ENCODE measurements at places on chromosomes 1 and 21.

- no peak for DNase-seq
These were observed 119.3 kb upstream of the CDC42BPA start for GRCh38 chr1:227437495-227438008.

DNA sequence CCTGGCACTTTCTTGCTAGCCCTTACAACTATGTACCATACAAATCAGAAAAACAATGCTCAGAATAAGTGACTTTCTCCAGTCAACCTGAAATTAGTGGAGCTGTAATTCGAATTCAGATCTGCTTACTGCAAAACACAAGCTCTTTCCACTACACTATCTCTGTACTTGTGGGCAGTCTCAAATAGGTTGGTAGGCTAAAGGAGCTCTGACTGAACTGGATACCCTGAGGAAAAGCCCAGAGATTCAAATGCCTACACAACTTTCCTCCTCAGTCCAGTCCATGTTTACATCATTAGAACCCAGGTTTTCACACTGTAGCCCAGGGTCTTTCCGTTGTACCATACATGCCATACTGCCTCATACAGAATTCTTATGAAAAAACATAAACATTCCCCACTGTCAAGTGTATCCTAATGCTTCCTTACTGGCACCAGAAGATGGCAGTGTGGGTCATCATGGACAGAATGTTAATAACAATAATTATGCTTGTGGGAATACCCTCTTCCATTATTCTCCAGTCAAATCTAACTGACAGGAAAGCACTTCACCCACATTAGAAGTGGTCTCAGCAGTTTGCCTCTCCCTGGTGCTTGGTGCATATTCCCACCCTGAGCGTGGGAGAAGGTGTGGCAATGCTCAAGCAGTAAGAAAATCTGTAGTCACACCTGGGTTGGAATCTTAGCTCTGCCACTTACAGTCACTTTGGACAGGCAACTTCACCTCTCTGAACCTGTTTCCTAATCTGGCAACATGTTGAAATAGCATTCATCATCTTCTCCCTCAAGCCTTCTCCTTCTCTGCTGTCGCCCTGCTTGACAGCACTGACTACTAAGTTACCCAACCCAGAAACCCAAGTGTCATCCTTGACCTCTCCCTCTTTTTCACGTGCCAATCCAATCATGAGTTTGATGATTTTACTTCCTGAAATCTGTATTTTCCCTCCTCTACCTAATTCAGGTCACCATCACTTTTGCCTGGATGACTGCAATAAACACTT lies 14.4 kb upstream of the ZFYVE9 start:
- peak; percentile 5 for DNase-seq

- peak; percentile 68 for DNase-seq
These were observed 50.1 kb downstream of the TIAM1 start for GRCh38 chr21:31293986-31294385.

GRCh38 chr1:244080343-244080929 lies 29.4 kb downstream of the ZBTB18 start:
- DNase-seq, result no peak

GRCh38 chr1:14855268-14855667 lies 256.8 kb downstream of the KAZN start:
- DNase-seq, result no peak

DNA sequence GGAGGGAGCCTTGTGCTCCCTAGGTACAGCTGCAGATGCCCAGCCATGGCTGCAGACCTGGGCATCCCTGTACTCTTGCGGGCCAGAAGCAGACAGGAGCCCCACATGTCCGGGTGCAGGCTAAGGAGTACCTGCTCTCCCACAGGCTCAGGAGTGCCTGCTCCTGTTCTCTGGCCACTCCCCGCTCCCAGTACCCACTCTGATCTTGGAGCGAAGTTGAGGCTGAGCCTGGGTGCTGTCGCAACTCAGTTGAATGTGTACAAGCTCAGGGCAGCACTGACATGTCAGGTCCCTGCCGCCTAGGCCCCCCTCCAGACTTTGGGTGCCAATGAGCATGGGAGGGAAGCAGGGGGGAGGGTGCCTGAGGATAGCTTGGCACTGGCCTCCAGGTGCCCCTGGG lies 666.9 kb downstream of the PLPP3 start:
- no peak for DNase-seq

- no peak for DNase-seq
These were observed 306.2 kb downstream of the TTLL7 start for GRCh38 chr1:83692524-83693381.

Measured in activated CD4-positive, alpha-beta T cell treated with anti-CD3 and anti-CD28 coated beads, Interleukin-2, amount 50 U/mL, for 24 hours (primary cell).